ENCODE measurements at places on chromosomes 2 and 18.

DNA sequence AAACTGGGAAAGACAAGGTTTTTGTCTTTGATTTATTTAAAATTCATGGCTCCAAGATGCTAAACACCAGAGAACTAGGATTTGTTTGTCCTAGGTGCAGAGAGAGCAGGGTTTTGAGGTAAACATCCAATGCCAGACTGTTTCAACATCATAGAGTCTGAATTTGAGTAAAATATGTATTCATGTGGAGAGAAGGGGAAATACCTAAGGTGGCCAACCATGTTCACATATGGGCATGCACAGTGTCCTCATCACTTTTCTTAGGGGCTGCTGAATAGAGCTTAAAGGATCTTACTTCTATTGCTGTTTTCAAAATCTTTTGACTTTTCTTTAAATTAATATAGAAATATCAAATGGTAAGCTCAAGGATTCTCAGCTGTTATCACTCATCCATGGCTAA is 287.0 kb upstream of the CCDC68 start:
- DNase-seq = no peak

DNA sequence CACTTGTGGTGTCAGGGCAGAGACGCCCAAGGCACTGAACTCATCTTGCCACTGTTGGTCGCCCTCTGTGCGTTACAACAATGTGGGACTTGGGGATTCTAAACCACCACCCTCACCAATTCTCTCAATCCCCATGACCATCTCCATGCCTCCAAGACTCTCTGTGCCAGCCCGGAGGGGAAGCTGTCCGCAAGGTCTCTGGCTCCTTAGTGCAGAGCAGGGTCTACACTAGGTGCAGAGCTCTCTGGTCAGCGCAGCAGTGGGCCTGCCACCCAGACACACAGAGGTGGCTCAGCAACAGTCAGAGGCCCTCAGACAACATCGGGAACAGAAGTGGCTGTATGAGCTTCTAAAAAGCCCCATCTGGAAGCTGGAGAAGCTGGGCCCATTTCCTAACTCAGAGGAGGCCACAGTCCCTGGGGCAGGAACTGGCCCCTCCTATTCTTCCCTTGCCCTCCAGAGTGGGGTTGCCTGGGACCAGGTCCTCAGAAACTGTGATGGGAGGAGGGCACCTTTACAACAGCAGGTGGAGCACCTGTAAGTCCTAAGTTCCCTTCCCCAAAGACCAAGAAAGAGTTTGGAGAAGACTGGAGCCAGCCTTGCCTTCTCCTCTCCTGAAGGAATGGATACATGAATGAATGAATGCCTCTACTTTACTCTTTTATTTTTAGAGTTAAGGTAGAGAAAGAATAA is 37.7 kb downstream of the SERTAD2 start:
- DNase-seq = no peak

- no peak for DNase-seq
Observed at GRCh38 chr2:108633409-108633808, 85.9 kb upstream of the RANBP2 start.

DNA sequence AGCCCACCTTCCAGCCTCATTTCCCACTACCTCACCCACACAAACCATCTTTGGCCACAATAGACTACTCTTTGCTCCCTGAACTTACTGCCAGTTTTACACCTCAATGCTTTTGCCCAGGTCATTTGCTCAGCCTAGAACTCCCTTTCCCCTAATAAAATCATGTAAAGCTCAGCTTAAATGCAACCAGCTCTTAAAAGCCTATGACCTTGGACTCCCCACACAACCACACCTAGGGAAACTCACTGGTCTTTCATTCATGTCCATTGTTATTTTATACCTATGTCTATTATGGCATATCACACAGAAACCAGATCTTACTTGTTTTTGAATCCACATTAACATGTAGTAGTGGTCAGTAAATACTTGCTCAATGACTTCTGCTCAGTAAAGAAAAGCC is 14.5 kb upstream of the XDH start:
- no peak for DNase-seq

- DNase-seq = no peak
Observed at GRCh38 chr2:974054-974453, 23.4 kb downstream of the SNTG2 start.

DNA sequence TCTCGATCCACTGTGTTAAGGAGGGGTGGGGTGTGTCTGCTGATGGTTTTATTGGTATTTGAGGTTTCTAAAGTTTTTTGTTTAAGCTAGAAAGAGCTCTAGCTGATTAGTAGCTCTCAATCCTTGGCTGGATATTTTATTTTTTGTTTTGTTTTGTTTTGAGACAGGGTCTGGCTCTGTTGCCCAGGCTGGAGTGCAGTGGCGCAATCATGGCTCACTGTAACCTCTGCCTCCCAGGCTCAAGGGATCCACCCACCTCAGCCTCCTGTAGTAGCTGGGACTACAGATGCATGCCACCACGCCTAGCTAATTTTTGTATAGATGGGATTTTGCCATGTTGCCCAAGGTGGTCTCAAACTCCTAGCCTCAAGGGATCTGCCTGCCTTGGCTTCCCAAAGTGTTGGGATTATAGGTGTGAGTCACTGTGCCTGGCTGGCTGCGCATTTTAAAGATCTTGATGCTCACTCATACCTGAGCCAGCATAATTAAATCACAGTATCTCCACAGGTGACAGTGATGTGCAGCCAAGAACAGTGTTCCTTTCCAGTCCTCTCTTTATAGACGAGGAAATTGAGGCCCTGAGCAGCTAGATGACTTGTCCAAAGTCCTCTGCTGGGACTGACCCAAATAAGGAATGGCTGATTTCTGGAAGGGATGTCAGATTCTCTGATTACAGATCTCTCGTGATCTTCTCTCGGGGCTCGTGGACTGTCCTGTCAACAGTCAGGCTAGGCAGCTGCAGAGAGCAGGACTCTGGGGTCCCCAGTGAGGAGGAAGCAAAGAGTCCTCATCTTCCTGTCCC is 44.5 kb downstream of the SPTBN1 start:
- no peak for DNase-seq

- DNase-seq = no peak
Observed at GRCh38 chr18:55419947-55420664, 167.9 kb downstream of the TCF4 start.

DNA sequence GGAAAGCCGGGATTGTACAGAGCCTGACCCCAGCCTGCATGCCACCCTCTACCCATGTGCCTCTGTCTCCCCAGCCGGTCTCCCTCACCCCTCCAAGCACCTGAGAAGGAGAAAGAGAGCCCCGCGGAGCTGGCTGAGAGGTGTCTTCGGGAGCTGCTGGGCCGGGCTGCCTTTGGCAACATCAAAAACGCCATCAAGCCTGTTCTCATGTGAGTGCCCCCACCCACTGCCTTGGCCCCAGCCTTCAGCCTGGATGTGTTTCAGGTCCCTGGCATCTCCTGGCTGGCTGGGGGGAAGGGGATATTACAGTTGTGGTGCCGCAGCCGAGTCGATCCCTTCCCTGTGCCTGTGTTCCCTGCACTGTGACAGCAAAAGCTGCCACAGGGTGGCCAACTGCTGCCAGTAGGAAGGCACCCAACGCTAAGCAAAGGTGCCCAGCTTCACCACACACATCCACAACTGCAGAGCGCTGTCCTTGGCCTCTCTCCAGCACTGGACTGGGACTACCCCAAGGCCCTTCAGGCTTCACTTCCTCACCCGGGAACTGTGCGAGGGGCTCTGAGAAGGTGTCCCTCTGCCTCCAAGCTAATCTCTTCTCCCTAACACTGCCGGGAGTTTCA is 38.4 kb downstream of the POMC start:
- no peak for DNase-seq

GRCh38 chr2:74572178-74572925 is 17.8 kb downstream of the DOK1 start:
- no peak for DNase-seq

DNA sequence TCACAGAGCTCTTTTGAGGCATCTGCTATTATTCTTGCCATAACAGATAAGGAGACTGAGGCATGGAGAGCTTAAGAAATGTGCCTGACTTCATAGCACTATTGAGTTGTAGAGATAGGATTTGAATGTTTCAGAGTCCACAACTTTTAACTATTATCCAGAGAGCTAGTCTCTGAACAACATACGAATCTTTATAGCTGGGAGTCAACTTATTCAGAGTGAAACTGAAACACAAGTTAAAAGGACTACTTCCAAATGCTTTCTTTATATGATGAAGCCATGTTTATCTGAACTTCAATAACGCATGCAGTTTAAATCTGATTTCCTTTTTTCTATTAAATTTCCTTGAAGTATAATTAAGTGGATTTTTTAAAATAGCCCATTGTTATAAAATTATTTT is 268.8 kb downstream of the IKZF2 start:
- no peak for DNase-seq

DNA sequence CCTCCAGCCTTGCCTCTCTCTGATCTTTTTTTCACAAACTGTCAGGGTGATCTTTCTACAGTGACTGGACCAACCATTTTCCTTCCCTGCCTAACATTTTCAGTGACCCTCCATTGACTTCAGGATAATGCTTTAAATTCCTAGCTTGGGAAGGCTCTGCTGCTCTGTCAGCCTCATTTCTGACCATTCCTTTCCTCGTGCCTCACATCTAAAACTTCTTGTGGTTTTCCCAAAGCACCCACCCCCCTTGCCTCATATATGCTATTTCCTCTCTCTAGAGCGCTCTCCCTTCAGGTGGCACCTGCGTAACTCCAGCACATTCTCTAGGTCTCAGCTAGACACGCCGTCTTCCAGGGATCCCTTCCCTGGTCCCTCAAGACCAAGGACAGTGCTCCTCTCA is 37.2 kb downstream of the DRC1 start:
- DNase-seq = peak; percentile 30

- DNase-seq = no peak
Observed at GRCh38 chr18:22836932-22837331, 96.2 kb upstream of the RBBP8 start.

GRCh38 chr2:41949091-41949882 is 98.5 kb upstream of the PKDCC start:
- DNase-seq = no peak

- DNase-seq = peak; percentile 51
Observed at GRCh38 chr18:62324917-62325805, at the start of gene TNFRSF11A. Gene TNFRSF11A, plus strand, starts transcription at chr18:62325310. Its CDS starts 43 bp downstream, at chr18:62325353.

- DNase-seq = peak; percentile 20
Observed at GRCh38 chr2:134401081-134401497, 147.2 kb downstream of the MGAT5 start.

DNA sequence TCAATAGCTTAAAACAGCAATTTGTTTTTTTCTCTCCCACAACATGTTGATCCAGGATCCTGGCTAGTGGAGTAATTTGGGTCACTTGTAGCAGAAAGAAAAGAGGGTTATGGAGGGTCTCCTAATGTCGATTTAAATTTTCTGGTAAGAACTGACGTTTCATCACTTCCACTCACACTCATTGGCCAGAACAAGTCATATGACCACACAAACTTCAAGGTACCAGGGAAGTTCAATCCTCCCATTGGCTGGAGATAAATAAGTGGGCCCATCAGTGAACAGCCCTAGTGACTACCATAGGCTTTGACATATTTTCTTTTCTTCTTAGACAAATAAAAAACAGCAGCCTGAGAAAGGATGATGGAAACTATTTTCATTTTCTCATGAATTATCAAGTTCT is 8.3 kb upstream of the TMEM131 start:
- no peak for DNase-seq

- no peak for DNase-seq
Observed at GRCh38 chr2:101040761-101041160, 38.7 kb downstream of the RPL31 start.

DNA sequence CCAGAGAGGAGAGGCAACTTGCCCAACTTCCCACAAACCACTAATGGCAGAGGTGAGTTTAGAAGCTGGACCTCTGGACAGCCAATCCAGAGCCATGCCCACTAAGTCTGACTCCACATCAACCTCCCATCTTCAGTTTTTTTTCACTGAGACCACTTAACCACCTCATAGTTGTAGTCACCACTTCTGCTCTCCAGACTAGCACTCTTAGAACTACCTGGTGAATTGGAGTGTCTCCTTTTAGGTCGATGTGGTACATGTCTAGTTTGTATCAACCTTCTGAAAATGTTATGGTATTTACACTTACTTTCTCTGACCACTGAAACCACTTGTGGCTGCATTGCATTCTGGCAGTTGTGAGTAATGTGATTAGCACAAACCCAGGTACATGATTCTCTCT is 743.6 kb upstream of the FANCL start:
- no peak for DNase-seq

DNA sequence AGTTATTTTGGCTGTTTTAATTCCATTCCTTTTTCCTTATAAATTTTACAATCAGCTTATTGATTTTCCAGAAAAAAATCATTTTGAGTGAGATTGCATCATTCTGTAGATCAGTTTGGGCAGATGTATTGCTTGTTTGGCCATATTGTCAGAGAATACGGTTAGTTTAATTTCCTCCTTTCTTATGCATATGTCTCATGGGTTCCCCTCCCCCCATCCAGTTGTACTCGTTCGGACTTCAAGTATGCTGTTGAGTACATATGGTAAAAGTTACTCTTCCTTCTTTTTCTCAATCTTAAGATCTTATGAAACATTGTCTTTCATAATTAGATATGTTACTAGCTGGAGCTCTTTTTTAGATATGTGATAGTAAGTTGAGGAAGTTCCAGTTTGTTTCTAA is 131.2 kb upstream of the TTC27 start:
- no peak for DNase-seq

- DNase-seq = no peak
Observed at GRCh38 chr18:7726522-7726921, 159.4 kb downstream of the PTPRM start.

DNA sequence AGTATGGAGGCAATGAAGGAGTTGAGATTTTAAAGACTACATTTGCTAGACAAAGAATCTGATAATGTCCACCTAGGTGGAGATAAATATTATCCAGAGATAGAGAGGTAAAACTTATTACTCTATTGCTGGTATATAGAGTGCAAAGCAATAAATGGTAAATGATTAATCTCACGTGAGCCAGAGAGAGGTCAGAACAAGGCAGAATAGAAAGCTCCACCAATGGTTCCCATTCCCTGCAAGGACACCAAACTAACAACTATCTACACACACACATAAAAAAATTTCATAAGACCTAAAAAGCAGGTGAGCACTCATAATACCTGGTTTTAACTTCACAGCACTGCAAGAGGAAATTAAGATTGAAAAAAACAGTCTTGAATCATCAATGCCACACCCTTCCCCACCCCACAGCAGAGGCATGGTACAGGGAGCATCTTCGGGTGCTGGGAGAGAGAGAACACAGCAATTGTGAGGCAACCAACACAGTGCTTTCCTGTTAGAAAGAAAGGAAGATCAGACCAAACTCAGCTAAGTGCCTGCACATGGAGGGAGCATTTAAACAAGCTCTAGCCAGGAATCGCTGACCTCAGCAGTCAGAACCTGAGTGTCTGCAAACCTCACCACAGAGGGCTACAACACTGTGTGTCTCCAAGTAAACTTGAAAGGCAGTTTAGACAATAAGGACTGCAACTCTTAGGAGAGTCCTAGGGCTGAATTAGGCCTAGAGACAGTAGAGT is 1432.6 kb upstream of the TMEFF2 start:
- DNase-seq = no peak

GRCh38 chr2:227365833-227366232 is 13.3 kb downstream of the TM4SF20 start:
- DNase-seq = no peak

- no peak for DNase-seq
Observed at GRCh38 chr18:38571651-38572050, 1006.1 kb upstream of the CELF4 start.

- no peak for DNase-seq
Observed at GRCh38 chr2:23684395-23685176, 242.3 kb downstream of the ATAD2B start.
